ENCODE measurements at places on chromosomes 7 and 10.
A peak's percentile ranks its signal among the peaks of the same experiment; 100 is the strongest.

- DNase-seq: peak; percentile 87
These were observed at the start of gene ZNF800 for GRCh38 chr7:127392566-127393367. Gene ZNF800, minus strand, starts transcription at chr7:127392708. Its CDS starts 1,151 bp downstream, at chr7:127391557.

DNA sequence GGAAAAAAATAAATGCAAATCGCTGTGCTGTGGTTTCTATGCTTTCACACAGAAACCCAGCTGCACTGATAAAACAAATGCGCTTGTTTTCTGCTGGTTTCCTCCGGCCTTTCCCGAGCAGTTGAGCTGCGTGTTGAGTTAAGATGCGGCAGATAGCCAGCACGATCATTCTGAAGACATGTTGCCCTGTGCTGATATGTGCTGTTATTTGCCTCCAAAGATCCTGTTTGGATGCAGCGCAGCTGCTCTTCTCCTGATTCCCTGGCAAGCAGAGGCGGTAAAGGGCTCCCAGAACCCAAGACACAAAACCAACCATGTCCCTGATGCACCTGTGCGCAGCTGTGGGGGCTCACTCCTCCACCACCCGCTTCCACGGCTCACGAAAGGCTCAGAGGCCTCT, 225.4 kb downstream of the PAXIP1 start:
- no peak for DNase-seq

DNA sequence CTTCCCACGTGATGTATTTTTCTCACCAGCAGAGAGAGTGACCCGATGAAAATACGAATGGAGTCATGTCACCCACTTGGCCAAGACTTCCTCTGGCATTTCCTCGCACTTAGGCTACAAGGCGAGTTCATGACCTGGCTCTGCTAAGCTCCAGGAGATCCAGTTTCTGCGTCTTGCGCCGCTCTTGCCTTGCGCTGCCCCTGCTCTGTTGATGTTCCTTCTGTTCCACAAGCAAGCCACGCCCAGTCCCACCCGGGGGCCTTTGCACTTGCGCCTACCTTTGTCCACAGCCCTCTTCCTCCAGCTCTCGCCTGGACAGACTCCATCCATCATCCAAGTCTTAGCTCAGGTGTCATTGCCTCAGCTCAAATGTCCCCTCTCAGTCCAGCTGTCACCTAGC, 116.3 kb upstream of the SHH start:
- DNase-seq: no peak

DNA sequence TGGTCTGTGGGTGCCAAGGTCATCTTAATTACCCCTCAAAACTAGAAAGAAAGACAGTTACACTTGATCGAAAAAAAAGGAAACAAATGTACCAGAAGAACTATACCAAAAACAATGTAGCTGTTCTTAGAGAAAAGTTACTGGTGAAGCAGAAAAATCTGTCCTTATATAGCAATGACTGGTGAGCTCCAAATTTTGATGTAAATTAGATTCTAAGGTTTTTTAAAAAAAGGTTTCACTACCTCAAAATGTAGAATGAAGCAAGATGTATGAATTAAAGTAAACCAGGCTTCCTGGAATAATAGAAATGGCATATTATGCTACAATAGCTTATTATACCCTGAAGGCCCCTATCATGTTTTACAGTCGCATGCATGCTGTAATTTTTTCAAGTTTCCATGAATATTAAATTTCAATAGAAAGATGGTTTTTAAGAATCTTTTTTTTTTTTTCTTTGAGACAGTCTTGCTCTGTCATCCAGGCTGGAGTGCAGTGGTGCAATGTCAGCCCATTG, 28.4 kb upstream of the FKBP9 start:
- no peak for DNase-seq

GRCh38 chr7:101265622-101266516, 21.0 kb upstream of the FIS1 start:
- DNase-seq: no peak

DNA sequence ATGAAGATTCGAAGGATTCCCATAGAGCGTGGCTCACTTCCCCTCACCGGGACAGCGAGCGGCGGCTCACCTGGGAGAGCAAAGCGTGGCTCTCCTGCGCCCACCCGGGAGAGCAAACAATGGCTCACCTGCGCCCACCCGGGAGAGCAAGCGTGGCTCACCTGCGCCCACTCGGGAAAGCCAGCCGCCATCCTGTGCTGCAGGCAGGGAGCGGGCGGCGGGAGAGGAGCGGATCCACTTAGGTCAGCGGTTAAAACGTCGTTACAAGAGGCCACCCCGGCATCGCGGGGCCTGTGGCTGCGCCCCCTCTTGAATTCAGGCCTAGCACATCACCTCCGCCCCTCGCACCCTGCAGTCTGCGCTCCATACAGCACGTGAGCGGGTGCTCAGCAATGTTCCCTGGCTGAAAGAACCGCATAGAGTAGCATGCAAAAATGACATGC, 461 bp upstream of the FIGNL1 start:
- DNase-seq: peak; percentile 22

GRCh38 chr10:16923309-16923708, 106.1 kb upstream of the RSU1 start:
- DNase-seq: no peak

- DNase-seq: no peak
These were observed 251.1 kb downstream of the INHBA start for GRCh38 chr7:41451826-41452225.

DNA sequence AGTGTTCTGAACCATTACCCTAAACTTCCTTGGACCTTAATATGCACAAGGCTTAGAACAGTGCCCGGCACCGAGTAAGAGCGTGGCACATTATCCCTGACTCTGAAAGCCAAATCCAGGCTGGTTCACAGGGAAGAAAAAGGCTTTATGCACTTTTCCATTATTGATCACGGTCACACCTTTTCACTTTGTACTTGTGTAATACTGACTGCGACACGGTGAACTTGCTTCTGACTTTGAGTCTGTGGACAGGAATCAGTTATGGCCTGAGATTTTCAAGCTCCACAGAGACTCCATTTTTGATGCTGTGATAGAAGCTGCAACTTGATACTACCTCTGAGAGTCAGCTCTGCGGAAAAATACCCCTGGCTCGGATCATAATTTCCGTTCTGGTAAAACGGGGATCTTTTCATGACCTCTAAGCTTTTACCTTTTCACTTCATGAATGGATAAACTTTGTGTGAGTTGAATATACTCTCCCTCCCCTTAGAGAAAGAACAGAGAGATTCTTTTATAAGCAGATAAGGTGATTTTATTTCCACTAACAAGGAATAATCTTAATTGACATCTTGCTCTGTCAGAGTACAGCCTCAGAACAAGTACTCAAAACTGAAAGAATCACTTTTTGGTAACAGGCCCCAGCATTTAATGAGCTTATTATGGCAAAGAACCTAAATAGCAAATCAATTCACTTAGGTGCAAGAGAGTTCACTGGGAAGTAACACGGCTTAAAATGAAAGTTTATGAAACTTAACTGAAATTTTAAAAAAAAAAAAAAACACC, 88.8 kb downstream of the ELMO1 start:
- no peak for DNase-seq
